Calu3 (cell line): ENCODE measurements at places on chromosomes 2 and 18. TPM values are rescaled to one million over a fixed set of nuclear protein-coding genes. Genes with fewer than 3 reads are reported as not detected.

- H3K4me3 ChIP-seq: peak overlapping the region; percentile 85
- no peak for DNase-seq
- H3K36me3 ChIP-seq: peaks cover 32% of the 10 kb centered on the region
- H3K27me3 ChIP-seq: no peaks in the 10 kb centered on the region
- H3K27ac ChIP-seq: no peak overlapping the region
Measured at GRCh38 chr2:95122197-95122551, 566 bp upstream of the MRPS5 start.

- no peaks in the 10 kb centered on the region for H3K4me1 ChIP-seq
- H3K27me3 ChIP-seq: peaks cover 50% of the 10 kb centered on the region
- no peak overlapping the region for H3K4me3 ChIP-seq
- H3K36me3 ChIP-seq: no peaks in the 10 kb centered on the region
Measured at GRCh38 chr2:102301867-102302362, 9.4 kb upstream of the IL1RL1 start.

BCL11A gene
- 8.1 and 8.5 TPM in 2 replicates for total RNA-seq

DNA sequence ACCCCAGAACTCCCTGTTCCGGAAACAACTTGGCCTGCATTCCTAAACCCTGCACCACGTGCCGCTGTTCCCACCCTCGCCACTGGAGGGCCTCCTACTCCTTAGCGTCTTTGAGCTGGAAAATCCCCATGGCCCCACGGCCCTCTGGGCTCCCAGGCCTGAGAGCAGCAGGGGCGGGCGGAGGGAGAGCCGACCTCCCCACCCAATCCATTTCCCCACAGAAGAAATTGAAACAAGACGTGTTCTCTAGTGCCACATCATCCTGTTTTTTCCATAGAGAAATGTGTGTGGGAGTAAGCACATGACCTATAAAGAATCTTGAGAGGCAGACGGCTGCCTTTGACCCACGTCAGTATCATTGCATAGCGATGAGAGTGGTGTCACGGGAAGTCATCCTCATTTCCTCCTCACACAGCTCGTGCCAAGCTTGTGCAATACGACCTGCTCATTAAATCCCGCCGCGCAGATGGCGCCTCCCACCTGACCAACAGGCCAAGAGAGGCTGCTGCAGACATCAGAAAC, 79.2 kb downstream of the LAMA1 start:
- H3K36me3 ChIP-seq: no peaks in the 10 kb centered on the region
- no peaks in the 10 kb centered on the region for H3K4me1 ChIP-seq
- peaks cover 40% of the 10 kb centered on the region for H3K27me3 ChIP-seq
- DNase-seq: peak; percentile 71

DNA sequence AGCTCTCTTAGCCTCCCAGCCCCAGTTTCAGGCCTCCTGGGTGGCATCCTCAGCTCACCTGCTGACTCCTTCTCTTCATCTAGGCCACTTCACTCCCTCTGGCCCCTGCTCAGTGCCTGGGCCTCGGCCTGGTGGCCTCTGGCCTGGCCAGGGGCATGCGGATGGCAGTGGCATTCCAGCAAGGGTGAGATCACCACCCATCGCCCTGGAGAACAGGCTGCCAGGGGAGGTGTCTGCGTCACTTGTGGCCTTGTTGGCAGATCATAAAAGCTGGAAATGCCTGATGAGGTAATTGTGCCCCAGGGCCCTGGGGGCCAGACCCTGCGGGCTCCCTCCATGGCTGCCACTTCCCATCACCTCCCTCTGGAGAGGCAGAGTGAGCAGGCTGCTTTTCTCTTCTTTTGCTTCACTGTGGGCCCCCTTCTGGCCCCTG, 72.5 kb upstream of the SMAD2 start:
- H3K36me3 ChIP-seq: peaks cover 13% of the 10 kb centered on the region
- peaks cover 23% of the 10 kb centered on the region for H3K4me1 ChIP-seq
- H3K4me3 ChIP-seq: peak overlapping the region; percentile 32
- H3K27me3 ChIP-seq: no peaks in the 10 kb centered on the region

DNA sequence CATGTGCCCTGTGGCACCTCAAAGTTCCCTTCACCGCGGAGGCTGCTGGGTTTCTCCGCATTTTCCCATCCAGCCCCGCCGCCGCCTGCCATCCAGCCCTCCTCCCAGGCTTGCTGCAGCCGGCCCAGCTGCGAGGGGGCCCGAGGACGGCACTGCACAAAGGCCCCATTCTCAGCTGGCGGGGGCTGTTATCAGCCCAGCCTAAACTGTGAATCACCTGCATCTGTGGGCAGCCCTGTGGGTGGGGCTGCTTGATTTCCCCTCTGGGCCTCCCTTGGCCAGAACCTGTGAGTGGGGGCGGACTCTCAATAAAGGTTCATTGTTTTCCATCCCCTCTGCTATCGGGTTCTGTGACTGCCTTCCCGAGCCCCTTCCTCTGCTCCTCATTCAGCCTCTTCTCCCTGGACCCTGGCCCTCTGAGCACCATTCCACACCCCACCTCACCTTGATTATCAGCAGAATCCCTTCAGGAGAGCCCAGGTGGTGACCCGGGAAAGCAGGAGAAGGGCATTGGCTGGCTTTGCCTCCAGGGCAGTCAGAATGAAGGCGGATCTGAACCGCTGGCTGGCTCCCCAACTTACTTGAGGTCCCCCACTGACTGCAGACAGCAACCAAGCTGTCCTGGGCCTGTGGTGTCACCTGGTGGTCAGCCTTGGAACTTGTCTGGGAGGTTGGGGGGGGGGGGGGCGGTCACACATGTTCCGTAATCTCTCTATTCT, 204.5 kb downstream of the ZFP36L2 start:
- peak overlapping the region; percentile 45 for H3K4me3 ChIP-seq
- no peaks in the 10 kb centered on the region for H3K27me3 ChIP-seq
- peak; percentile 94 for DNase-seq
- H3K27ac ChIP-seq: peak overlapping the region; percentile 89
- peaks cover 74% of the 10 kb centered on the region for H3K4me1 ChIP-seq

GRCh38 chr2:100886085-100886484, 66.1 kb downstream of the NPAS2 start:
- no peak overlapping the region for H3K4me3 ChIP-seq
- no peaks in the 10 kb centered on the region for H3K27me3 ChIP-seq
- H3K36me3 ChIP-seq: peaks cover 33% of the 10 kb centered on the region
- H3K27ac ChIP-seq: no peak overlapping the region
- H3K4me1 ChIP-seq: peaks cover 48% of the 10 kb centered on the region
- no peak for DNase-seq

CRYGB gene
- total RNA-seq: not detected in 2 replicates
